Heart left ventricle (tissue), 16 donors: ENCODE measurements at places on chromosomes 13 and 19. TPM values are rescaled to one million over a fixed set of nuclear protein-coding genes. Genes with fewer than 3 reads are reported as not detected.

Gene VAV1
- 0.91 TPM for polyA plus RNA-seq

Gene ITGBL1
- 2.1 TPM for polyA plus RNA-seq

Gene DDX49
- 56.9 TPM for polyA plus RNA-seq

Gene PSG1
- polyA plus RNA-seq: not detected

Gene LGALS14
- not detected for polyA plus RNA-seq

Gene ZNF615
- 6.4 TPM for polyA plus RNA-seq

Gene CRTC1
- 4.4 TPM for polyA plus RNA-seq

Gene FBN3
- polyA plus RNA-seq: not detected

Gene ADPRHL1
- 160 TPM for polyA plus RNA-seq

Gene CBARP
- polyA plus RNA-seq: 1.0 TPM

Gene GNA15
- polyA plus RNA-seq: 0.69 TPM

Gene CGB1
- not detected for polyA plus RNA-seq

Gene PPAN
- 41.4 TPM for polyA plus RNA-seq

Gene SELENOV
- not detected for polyA plus RNA-seq

Gene TMEM238
- polyA plus RNA-seq: not detected

Gene KLHL1
- polyA plus RNA-seq: not detected

Gene ARID3A
- 5.9 TPM for polyA plus RNA-seq

Gene TMEM272
- polyA plus RNA-seq: 0.34 TPM

Gene ZNF468
- polyA plus RNA-seq: 9.5 TPM

Gene SOX1
- not detected for polyA plus RNA-seq

Gene ZNF222
- polyA plus RNA-seq: 2.1 TPM

Gene ZNF506
- polyA plus RNA-seq: 5.0 TPM

Gene CGB3
- polyA plus RNA-seq: not detected

Gene ZNF493
- polyA plus RNA-seq: 11.4 TPM

Gene APC2
- polyA plus RNA-seq: 0.08 TPM

Gene VSTM1
- polyA plus RNA-seq: not detected

Gene HIF3A
- 114 TPM for polyA plus RNA-seq

Gene ZNF677
- 14.6 TPM for polyA plus RNA-seq

Gene FCAR
- 0.15 TPM for polyA plus RNA-seq

Gene FLT1
- polyA plus RNA-seq: 13.1 TPM

Gene C13orf46
- 0.18 TPM for polyA plus RNA-seq

Gene HSPH1
- polyA plus RNA-seq: 55.3 TPM

Gene OR10H1
- polyA plus RNA-seq: not detected

Gene OLFM2
- 3.0 TPM for polyA plus RNA-seq

Gene NPAS1
- 1.2 TPM for polyA plus RNA-seq

Gene RYR1
- polyA plus RNA-seq: 0.61 TPM

Gene PRR12
- polyA plus RNA-seq: 13.6 TPM

Gene PSG7
- not detected for polyA plus RNA-seq

Gene ZNF497
- 0.28 TPM for polyA plus RNA-seq

Gene PAN3
- 4.1 TPM for polyA plus RNA-seq

Gene PODNL1
- 1.7 TPM for polyA plus RNA-seq

Gene PLEKHG2
- 11.7 TPM for polyA plus RNA-seq

Gene PLVAP
- polyA plus RNA-seq: 26.4 TPM

Gene PRSS57
- not detected for polyA plus RNA-seq

Gene SBK3
- polyA plus RNA-seq: 5.9 TPM

Gene SIGLEC10
- 0.08 TPM for polyA plus RNA-seq

Gene NDUFA13
- polyA plus RNA-seq: 856 TPM

Gene CAMSAP3
- 0.34 TPM for polyA plus RNA-seq

Gene MBD3L2
- not detected for polyA plus RNA-seq

Gene EID2
- polyA plus RNA-seq: 16.5 TPM

Gene SIGLEC8
- not detected for polyA plus RNA-seq

Gene CEACAM5
- polyA plus RNA-seq: not detected

Gene TYROBP
- polyA plus RNA-seq: 17.1 TPM

Gene N4BP2L1
- polyA plus RNA-seq: 3.2 TPM
